ENCODE measurements at places on chromosomes 7 and 10. TPM values are rescaled to one million over a fixed set of nuclear protein-coding genes. Genes with fewer than 3 reads are reported as not detected.

The TUBAL3 gene
- total RNA-seq, result not detected

The LRRC4 gene
- total RNA-seq, result 3.8 TPM

The TMEM176A gene
- total RNA-seq, result not detected

- H3K27ac ChIP-seq, result no peak overlapping the region
- DNase-seq, result no peak
- no peak overlapping the region for H3K4me3 ChIP-seq
- H3K36me3 ChIP-seq, result no peaks in the 10 kb centered on the region
- no peaks in the 10 kb centered on the region for H3K4me1 ChIP-seq
These were observed 110.0 kb downstream of the SPAG6 start for GRCh38 chr10:22455068-22455857.

Measured in endothelial cell of umbilical vein (primary cell).